Endodermal cell (in vitro differentiated cells): ENCODE measurements at places on chromosomes 2 and 18.

- no peak for DNase-seq
Measured at GRCh38 chr2:208129744-208130711, at the start of gene CRYGC. CRYGC (minus strand) TSS chr2:208129828; CDS start chr2:208129792, 36 bp downstream.

DNA sequence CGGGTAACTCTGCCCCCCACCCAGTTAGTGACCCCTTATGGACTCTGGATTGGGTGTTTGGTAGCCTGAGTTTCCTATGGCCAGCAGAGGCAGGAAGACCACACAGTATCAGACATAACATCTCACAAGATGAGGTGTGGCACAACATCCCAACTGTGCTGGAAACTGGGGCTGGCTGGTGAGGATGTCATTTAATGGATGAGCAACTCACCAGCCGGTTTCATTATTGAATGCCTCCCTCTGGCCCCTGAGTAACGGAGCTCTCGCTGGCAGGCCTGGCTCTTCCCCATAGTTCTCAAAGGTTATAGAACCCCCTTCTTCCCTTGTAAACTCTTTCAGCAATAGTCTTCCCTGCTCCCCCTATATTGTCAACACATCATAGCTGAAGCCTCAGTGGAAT, 195.0 kb downstream of the BCL11A start:
- DNase-seq, result peak; percentile 43

DNA sequence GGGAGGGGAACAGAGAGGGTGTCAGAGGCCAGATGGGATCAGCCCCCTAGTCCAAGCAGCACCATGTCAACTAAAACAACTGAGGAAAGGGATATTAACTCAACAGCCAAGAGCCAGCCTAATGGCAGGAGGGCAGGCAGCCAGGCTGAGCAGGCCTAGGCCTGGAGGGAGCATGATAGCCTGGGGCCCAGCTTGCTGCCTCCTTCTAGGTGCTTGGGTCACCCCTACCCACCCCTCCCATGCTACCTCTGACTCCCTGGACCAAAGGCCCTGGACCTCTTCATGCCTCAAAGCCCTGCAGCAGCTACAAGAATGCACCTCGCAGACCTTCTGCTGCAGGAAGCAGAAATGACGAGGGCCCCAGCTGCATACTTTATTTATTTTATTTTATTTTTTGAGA, 22.1 kb upstream of the TNS1 start:
- DNase-seq, result peak; percentile 31

GRCh38 chr2:70960833-70961647, 17.4 kb upstream of the ANKRD53 start:
- peak; percentile 81 for DNase-seq

DNA sequence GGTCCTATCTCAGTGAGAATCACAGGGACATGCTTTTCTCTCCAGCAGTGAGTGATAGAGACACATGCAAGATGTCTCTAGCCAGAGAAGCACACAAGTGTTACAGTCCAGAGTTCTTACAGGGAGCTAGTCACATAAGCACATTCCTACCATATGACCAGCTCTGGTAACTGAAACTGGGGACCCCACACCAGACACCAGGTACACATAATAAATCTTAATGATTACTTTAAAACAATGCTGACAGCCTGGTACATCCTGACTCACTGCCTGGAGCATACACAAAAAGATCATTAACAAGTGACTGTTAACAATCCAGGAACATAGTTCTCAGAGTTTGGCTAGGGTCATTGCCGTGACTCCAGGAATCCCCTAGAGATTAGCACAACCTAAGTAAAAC, 53.6 kb downstream of the GALNT1 start:
- DNase-seq, result no peak

- DNase-seq, result no peak
Measured at GRCh38 chr2:186603286-186603685, 13.4 kb downstream of the ITGAV start.

DNA sequence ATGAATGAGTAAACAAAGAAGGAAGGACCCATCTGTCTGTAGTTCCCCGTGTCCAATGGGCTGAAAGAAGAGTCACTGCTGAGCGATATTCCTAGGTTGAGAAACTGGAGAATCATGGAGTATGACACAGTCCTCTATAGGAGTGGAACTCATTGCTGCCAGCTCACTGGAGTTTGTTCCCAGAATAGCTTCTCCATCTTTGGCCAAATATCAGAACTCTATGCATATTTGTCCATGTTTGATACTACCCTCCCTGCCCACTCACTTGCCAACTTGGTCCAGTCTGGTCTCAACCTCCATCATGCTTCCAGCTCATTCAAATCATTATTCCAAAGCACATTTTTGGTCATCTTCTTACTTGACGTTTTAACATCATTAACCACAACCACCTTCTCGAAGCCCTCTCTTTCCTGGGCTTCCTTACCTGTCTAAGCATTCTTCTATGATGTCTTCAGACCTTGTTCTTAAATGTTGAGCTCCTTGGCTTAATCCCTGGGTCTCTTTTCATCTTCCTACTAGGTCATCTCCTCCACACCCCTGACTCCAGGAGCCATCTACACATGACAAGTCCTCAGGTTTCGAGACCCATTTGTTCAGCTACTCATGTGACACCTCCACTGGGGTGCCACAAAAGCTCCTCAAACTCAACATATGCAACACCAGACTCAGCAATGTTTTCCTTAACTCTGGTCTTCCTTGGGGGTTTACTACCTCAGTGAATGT, 221.6 kb downstream of the MYCN start:
- peak; percentile 17 for DNase-seq

GRCh38 chr2:208492069-208492468, 85.5 kb downstream of the PTH2R start:
- DNase-seq, result no peak
